ENCODE measurements at places on chromosomes 6 and 20. TPM values are rescaled to one million over a fixed set of nuclear protein-coding genes. Genes with fewer than 3 reads are reported as not detected.

Gene C2
- total RNA-seq, result 0.95 TPM

Gene RAD21L1
- not detected for total RNA-seq

- DNase-seq, result no peak
These were observed 33.3 kb upstream of the CITED2 start for GRCh38 chr6:139407718-139408222.

DNA sequence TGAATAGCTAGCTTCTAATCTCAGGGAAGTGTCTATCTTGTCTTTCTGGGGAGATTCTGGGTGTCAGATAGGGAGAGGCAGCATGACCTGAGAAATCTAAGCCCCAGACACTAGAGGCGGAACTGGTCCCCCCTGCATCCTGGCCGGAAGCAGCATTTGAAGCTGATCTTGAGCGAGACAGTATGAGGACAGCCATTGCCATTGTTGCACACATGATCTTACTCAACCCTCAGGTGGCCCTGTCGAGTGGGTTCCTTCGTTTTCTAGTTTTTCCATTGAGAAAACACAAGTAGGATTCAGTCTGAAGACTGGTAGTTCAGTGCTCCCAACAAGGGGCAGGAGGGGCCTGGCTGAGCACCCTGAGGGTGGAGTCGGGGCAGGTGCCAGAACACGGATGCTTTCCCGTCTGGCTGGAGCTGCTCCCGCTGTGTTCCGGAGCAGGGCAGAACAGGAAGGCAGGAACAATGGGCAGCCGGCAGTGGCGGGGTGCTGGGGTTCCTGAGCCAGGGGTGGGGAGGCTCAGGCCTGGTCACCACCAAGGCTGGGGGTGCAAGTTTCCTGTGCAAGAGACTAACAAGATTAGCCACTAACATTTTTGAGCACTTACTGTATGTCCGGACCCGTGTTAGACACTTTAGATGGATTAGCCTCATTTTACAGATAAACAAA is 7.9 kb upstream of the SDCBP2 start:
- DNase-seq, result no peak

GRCh38 chr6:40160826-40161225 is 226.6 kb upstream of the MOCS1 start:
- no peak for DNase-seq

- no peak for DNase-seq
These were observed 49.7 kb downstream of the RBM38 start for GRCh38 chr20:57440678-57441509.
